ENCODE measurements at places on chromosomes 5 and 9.

- DNase-seq = no peak
These were observed 32.1 kb upstream of the MED10 start for GRCh38 chr5:6410421-6410820.

DNA sequence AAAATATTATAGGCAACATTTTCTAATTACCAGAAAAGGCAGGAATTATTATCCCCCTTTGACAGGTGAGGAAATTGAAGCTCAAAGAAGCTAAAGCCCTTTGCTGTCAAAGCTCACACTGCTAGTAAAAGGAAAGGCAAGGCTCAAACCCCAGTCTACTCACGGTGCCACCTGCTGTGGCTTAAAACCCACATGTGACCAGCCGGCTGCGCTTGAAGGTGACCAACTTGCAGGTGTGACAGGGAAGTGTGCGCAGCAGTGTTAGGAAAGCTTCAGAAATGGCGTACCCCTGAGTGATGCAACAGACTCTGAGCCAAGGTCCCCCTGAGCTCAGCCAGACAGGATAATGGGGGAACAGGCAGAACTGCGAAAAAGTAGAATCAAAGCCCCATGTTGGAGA, 45.2 kb downstream of the PAX5 start:
- DNase-seq = no peak

GRCh38 chr9:18398038-18398437, 75.9 kb upstream of the ADAMTSL1 start:
- no peak for DNase-seq

GRCh38 chr9:84966876-84967830, 297.6 kb downstream of the NTRK2 start:
- no peak for DNase-seq

DNA sequence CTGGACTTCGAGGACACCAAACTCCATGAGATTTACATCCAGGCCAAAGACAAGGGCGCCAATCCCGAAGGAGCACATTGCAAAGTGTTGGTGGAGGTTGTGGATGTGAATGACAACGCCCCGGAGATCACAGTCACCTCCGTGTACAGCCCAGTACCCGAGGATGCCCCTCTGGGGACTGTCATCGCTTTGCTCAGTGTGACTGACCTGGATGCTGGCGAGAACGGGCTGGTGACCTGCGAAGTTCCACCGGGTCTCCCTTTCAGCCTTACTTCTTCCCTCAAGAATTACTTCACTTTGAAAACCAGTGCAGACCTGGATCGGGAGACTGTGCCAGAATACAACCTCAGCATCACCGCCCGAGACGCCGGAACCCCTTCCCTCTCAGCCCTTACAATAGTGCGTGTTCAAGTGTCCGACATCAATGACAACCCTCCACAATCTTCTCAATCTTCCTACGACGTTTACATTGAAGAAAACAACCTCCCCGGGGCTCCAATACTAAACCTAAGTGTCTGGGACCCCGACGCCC, 1.3 kb downstream of the PCDHGC3 start:
- no peak for DNase-seq

GRCh38 chr5:5454391-5454790, 31.9 kb downstream of the ICE1 start:
- no peak for DNase-seq

DNA sequence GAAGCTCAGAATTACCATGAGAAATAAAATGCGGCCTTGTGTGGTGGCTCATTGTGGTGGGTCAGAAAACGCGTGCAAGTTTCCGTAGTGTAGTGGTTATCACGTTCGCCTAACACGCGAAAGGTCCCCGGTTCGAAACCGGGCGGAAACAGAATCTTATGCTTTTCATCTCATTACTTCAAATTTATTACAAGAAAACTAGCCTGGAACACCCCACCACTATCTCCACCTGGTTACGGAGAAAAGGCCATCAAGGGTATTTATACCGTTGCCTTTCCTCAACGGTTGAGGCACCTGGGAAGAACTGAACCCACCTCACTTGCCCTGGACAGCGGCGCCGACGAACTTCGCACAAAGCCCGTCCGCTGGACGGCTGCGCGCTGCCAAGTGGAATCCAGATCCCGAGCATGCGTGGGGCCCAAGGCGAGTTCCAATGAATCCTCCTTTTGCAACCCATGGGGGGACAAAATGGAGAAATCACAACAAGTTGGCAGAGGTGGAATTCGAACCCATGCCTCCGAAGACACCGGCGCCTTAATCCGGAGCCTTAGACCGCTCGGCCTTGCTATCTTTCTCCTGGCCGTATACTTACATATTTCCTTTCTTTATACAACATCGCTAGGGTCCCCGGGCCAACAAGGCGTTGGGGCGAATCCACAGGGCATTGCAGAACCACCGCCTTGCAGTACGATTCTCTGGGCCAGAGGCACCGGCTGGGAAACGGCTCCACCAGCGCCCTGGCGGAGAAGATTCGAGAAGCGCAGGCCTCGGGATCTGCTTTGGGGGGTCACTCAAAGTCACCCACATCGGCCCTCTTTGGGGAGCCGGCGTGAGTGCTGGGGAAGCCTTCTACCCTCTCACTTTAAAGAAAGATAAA, 16.9 kb downstream of the OR2V2 start:
- no peak for DNase-seq

- DNase-seq = no peak
These were observed 303.2 kb upstream of the GRAMD2B start for GRCh38 chr5:126119887-126120442.

DNA sequence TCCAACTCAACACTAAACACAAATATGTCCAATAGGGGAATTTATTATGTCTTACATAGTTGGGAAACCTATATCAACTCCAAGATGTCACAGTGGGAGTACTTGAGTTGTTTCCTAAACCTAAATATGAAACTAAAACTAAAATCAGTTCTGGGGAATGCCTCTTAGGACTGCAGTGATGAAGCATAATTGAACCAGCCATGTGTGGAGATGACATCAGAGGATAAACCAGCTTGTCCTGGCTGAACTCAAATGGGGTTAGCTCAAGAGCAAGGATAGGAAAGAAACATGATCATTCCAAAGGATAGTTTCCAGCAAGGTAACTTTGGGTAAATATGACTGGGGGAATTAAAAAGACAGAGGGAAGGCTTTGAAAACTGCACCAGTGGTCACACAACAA, 88.9 kb upstream of the PLPPR1 start:
- DNase-seq = no peak

- peak; percentile 80 for DNase-seq
These were observed 19.0 kb downstream of the NEURL1B start for GRCh38 chr5:172659909-172660628.

DNA sequence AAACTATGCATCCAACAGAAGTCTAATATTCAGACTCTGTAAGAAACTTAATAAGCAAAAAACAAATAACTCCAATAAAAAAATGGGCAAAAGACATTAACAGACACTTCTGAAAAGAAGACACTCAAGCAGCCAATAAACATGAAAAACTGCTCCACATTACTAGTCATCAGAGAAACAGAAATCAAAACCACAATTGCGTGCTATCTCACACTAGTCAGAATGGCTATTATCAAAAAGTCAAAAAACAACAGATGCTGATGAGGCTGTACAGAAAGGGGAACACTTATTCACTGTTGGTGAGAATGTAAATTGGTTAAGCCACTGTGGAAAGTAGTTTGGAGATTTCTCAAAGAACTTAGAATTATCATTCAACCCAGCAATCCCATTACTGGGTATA, 101.2 kb upstream of the TRIM32 start:
- no peak for DNase-seq

DNA sequence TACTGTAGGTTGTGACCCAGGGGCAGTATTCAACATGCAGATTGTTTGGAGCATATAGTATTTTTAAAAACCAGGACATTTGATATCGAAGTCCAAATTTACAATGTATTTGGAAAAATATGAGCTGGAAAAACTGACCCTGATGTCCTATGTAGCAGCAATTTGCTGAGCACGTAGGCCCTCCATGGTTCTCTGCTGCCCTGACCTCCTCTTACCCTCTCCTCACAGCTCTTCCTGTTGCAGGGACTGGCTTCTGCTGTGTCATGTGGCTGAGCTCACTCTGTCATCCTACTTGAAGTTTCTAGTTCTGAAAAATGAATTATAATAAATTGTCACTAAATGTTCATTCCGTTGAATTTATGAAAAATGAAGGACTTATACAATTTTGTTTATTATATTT, 4.1 kb upstream of the ASPN start:
- DNase-seq = no peak

DNA sequence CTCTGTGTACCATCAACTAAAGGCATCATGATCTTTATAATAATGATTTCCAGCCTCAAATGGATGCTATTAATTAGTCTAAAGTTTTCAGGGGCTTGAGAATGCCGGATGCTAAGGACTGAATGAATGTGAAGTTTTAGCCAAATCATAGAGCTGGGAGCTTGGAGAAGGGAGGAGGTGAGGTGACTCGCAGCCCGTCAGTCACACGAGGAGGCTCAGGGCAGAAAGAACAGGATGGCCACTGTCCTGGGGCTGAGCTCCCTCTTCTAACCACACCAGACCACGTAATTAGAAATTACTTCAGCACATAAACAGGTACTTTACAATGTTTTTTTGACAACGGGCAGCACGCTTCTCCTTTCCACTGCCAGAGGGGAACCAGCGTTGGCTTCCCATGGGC, 222.6 kb downstream of the NPR3 start:
- no peak for DNase-seq

- peak; percentile 87 for DNase-seq
These were observed 1.7 kb upstream of the AGTPBP1 start for GRCh38 chr9:85743275-85744128.

DNA sequence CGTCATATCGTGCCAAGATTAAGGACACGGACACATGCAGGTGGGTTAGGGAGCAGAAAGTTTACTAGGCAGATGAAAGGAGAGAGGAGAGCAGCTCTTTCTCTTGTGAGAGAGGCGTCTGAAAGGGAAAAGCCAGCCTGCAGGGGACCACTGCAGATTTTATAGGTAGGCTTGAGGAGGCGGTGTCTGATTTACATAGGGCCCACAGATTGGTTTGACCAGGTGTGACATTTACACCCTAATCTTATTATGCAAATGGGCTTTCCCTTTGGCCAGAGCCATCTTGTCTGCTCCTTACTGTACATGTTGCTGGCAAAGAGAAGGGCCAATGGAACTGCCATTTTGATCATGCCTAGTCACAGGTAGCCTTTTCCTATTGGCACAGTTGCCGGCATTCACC, 137.2 kb upstream of the TAF11L2 start:
- DNase-seq = no peak

DNA sequence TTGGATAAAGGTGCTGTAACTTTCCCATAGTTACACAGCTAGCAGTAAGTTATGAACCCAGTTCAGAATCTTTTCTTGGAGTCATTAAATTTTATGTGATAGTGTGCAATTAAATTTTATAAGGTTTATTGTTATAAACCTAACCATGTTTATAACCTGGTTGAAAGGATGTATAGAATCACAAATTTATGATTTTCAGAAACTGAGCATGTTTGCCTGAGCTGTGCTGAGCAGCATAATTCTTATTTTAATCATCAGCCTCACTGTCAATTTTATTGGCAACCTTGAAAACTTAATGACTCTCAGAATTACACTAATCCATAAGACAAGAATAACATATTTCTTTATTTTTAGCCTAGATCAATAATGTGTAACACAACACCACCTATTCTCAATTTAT, 46.9 kb downstream of the ADAMTS19 start:
- DNase-seq = no peak

GRCh38 chr5:177189965-177190364, 56.4 kb downstream of the NSD1 start:
- DNase-seq = no peak

DNA sequence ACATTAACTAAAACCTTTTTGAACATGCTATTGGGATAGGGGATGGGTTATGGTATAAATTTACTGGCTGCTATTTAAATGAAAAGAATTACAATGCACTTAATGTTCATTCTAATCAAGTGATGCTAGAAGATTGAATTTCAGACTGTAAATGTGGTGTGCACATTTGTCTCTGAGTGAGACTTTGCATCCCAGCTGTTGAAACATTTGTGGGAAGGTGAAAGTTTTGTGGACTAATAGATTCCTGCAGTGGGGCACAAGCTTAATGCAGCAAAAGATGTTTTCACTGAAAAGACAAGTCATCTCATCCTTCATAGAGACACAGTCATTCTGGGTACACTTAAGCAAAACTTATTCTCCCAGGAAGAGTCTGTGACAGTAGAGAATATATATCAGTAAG, 323.6 kb downstream of the NFIB start:
- DNase-seq = no peak

- no peak for DNase-seq
These were observed 41.6 kb downstream of the CEMIP2 start for GRCh38 chr9:71726723-71727122.

DNA sequence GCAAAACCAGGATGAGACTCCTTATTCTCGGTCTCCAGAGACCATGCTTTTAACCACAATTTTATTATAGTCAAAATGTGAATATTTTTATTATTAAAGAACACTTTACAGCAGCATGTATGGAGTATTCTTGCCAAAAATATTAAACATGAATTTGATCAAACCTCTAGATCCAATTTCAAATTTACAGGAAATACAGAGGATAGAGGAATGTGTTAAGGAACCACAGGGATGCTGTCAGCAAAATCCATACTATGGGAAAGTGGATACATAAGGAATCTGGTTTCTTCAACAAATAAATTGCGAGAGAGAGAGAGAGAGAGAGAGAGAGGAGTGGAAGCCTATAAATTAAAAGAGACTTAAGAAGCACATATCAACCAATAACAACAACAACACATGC, 348.2 kb upstream of the NUDT12 start:
- DNase-seq = no peak

- DNase-seq = no peak
These were observed 35.4 kb upstream of the C5orf47 start for GRCh38 chr5:173953528-173954090.

GRCh38 chr5:160488394-160489325, 67.0 kb downstream of the PTTG1 start:
- DNase-seq = no peak

DNA sequence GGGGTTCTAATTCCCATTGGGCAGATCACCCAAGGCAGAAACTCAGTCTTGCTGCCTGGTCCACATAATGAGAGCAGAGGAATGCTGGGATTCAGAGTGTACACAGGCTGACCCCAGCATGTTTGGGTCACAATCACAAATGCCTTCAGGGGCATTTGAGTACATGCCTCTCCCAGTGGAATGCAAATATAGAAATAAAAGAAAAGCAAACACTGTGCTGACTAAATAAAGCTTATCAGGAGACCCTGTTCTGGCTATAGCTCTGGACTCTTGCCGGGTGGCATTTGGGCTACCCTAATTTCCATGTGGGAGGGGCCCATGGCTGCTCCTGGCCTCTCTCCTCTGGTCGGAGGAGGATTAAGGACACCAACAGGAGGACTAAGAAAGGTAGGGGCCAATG, 121.4 kb downstream of the DOCK8 start:
- DNase-seq = peak; percentile 10

- no peak for DNase-seq
These were observed 366.2 kb upstream of the GRAMD2B start for GRCh38 chr5:126056851-126057622.

GRCh38 chr5:368183-369084, 46.9 kb downstream of the AHRR start:
- DNase-seq = no peak
